ENCODE measurements at places on chromosomes 7 and 10. TPM values are rescaled to one million over a fixed set of nuclear protein-coding genes. Genes with fewer than 3 reads are reported as not detected.

DNA sequence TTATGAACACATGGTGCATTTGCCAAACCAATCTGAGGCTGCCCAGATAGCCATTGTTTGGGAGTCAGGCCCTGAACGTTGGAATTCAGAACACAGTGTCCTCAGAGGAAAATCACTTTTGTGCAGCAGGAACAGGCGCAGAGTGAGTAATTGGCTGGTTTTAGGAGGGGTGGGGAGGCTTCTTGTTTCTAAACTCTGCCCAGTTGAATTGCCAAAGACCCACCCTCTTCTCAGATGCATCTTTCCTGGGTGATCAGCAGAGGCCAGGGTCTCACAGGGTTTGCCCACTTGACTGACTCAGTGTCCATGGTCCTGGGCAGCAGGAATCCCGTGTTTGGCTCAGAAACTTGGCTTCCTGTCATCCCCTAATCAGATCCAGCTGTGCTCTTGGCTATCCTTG is 24.3 kb downstream of the PRLHR start:
- no peak for DNase-seq

GRCh38 chr7:47069385-47070076 is 512.4 kb downstream of the TNS3 start:
- no peak for DNase-seq

DNA sequence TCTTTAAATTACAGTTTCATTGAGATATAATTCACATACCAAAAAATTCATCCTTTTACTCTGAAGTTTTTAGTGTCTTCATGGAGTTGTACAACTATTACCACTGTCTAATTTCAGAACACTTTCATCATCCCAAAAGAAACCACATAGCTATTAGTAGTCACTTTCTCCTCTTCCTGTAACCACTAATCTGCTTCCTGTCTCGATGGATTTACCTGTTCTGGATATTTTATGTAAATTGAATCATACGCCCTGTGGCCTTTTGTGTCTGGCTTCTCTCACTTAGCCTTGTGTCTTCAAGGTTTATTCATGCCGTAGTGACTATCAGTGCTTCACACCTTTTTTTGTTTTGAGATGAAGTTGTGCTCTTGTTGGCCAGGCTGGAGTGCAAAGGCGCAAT is 135.5 kb downstream of the DOCK1 start:
- no peak for DNase-seq

DNA sequence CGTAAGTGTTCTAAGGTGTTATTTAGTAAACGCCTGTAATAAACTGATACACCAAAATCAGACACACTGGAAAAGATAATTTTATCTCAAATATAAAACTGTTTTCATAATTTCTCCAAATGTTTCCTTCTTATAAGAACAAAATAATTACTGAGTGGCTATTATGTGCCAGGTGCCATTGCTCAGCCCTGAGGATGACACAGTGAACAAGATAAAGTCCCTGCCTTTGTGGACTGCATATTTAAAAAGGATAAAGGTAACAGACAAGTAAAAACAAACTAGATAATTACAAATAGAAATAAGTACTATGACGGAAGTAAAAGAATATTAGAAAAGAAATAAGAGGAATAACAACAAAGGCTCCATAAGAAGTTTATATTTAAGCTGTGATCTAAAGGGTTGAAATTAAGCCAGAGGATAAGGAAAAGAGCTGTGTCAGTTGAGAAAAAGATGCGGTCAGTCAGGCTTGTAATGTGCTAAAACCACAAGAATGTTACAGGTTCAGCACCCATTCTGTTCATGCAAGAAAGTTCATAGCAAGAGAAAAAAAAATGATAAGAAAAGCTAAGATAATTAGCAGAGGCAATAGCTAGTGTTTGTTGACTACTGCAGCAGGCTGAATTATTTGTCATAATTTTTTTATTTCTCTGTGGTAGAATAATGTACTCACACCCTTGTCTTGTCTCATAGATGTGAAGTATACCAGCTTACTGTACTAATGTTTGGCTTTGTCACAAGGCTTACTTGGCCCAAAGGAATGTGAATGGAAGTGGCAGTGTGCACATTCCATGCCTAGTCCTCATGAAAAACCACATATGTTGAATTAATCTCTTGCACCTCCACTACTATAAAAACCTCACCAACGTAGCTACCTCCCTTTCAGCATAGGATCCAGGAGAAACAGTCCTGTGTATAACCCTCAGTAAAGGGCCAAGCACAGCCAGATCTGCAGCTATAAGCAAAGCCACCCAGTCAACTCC is 75.1 kb downstream of the CRPPA start:
- no peak for DNase-seq

DNA sequence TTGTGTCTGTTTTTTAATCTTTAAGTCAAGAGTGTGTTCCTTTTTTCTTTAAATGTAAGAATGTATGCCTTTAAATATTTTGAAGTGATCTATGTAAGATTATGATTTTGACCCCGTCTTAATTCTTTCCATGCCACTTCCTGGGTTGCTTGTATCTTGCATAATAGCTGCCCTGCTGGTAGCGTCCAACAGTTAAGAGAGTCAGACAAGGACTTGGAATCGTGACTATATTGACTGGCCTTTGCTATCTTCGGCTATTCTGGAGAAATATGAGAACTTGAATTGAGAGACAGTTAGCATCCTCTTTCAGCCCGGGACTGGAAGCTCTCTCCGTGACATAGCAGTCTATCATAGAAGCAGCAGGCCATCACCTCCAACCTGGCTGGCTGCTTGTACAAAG is 13.0 kb downstream of the NRP1 start:
- DNase-seq = no peak

DNA sequence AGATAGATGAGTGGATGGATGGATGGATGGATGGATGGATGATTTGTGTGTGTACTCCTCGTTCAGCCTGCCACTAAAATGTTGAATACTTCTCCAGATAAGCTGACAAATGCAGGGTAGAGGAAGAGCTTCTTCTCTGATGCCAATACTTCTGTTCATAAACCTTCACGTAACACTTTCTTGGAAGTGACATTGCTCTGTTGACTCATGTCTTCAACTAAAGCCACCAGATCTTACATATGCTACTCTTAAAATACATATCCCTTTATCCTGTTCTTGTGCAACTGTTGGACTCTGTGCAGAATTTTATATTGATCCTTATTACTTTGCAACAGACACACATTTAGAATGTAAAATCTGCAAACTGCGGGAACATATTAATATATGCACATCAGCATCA is 26.9 kb downstream of the PIK3AP1 start:
- no peak for DNase-seq

DNA sequence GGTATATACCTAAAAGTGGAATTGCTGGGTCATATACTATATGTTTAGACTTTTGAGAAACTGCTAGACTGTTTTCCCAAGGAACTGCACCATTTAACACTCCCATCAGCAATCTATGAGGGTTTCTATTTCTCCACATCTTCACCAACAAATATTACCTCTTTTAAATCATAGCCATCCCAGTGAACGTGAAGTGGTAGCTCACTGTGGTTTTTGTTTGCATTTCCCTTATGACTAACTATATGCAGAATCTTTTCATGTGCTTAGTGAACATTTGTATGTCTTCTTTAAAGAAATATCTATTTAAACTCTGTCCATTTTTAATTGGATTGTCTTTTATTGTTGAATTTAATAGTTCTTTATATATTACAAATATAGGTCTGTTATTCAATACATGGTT is 115.8 kb upstream of the SEC61G start:
- DNase-seq = no peak

- DNase-seq = no peak
Observed at GRCh38 chr10:77072361-77072835, 565.2 kb downstream of the KCNMA1 start.

- no peak for DNase-seq
Observed at GRCh38 chr7:99707096-99707495, 27.3 kb upstream of the CYP3A5 start.

FAM53B gene
- 90.9 TPM for total RNA-seq

ANKRD2 gene
- 0.84 TPM for total RNA-seq

All from adrenal gland (tissue), 19 donors.